ENCODE measurements at places on chromosomes 4 and X.

GRCh38 chrX:68681443-68681941 lies 34.0 kb downstream of the STARD8 start:
- no peak overlapping the region for H3K27ac ChIP-seq
- H3K27me3 ChIP-seq, result peaks cover 22% of the 10 kb centered on the region
- DNase-seq, result no peak
- no peaks in the 10 kb centered on the region for H3K4me1 ChIP-seq
- no peaks in the 10 kb centered on the region for H3K36me3 ChIP-seq

- no peaks in the 10 kb centered on the region for H3K36me3 ChIP-seq
- no peaks in the 10 kb centered on the region for H3K4me1 ChIP-seq
- H3K27ac ChIP-seq, result no peak overlapping the region
- peaks cover 44% of the 10 kb centered on the region for H3K27me3 ChIP-seq
Measured at GRCh38 chrX:101956556-101956955, 24.7 kb upstream of the ZMAT1 start.

DNA sequence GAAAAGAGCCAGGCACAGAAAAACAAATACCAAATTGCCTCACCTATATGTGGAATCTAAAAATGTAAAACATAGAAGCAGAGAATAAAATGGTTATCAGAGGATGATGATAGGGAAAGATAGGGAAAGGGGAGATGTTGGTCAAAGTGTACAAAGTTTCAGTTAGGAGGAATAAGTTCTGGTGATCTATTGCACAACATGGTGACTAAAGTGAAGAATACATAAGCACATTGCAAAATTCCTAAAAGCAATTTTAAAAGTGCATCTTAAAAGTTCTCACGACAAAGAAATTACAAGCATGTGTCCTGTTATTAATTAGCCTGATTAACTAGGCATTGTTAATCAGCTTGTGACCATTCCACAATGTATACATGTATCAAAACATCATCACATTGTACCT lies 136.0 kb downstream of the GABRG1 start:
- H3K27me3 ChIP-seq, result no peaks in the 10 kb centered on the region
- H3K27ac ChIP-seq, result no peak overlapping the region
- DNase-seq, result no peak
- no peaks in the 10 kb centered on the region for H3K4me1 ChIP-seq
- H3K36me3 ChIP-seq, result no peaks in the 10 kb centered on the region

DNA sequence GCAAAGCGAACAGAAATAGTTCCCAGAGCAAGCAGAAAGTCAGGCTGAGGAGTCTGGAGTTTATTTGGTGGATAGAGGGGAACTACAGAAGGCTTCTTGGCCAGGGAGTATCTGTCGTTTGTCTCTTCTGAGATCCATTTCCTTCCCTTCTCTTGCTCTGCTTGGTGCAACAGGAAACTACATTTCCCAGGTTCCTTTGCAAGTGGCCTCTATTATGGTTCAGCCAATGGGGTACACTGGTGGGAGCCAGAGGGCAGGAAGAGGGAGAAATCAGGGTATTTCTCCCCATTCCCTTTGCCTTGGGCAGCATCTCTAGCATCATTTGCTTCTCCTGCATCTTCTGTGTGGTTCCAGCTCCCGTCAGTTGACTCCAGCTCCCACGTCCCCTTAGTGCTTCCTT lies 142.1 kb downstream of the BCOR start:
- no peak for DNase-seq
- peaks cover 4% of the 10 kb centered on the region for H3K4me1 ChIP-seq
- no peaks in the 10 kb centered on the region for H3K27me3 ChIP-seq
- H3K36me3 ChIP-seq, result no peaks in the 10 kb centered on the region
- no peak overlapping the region for H3K27ac ChIP-seq
- H3K4me3 ChIP-seq, result no peak overlapping the region

- no peaks in the 10 kb centered on the region for H3K36me3 ChIP-seq
- no peaks in the 10 kb centered on the region for H3K27me3 ChIP-seq
- no peak overlapping the region for H3K4me3 ChIP-seq
- DNase-seq, result no peak
Measured at GRCh38 chr4:85728464-85728863, 253.5 kb downstream of the ARHGAP24 start.

DNA sequence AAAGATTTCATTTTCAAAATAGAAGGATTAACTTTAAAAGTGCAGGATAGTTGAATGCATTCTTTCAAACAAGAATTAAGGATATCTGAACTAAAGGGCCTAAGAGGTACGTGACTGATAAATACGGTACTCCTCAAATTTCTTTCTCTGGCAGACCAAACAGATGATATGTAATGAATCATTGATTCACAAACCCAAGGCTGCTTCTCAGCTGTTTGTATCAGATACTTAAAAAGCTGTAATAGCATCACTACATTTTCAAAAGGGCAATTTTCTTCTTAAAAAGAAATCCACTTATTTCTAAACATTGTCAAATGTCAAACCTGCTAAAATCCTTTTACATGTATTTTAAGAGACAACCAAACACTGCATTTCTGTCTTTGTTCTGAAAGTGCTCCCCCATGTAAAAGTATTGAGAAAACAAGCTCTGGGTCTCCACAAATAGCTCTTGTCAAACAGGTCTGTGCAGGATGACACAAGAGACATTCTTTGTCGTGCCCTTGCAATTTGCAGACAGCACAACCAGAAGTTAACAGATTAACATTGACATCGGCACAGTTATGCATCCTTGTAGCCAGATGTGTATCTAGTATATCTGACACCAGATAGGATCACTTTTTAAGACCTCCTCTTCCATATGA lies 82.0 kb downstream of the MANBA start:
- no peaks in the 10 kb centered on the region for H3K36me3 ChIP-seq
- H3K4me1 ChIP-seq, result no peaks in the 10 kb centered on the region
- H3K4me3 ChIP-seq, result no peak overlapping the region
- no peaks in the 10 kb centered on the region for H3K27me3 ChIP-seq
- no peak for DNase-seq
- H3K27ac ChIP-seq, result no peak overlapping the region

- H3K27me3 ChIP-seq, result no peaks in the 10 kb centered on the region
- no peak for DNase-seq
- H3K4me3 ChIP-seq, result no peak overlapping the region
- no peaks in the 10 kb centered on the region for H3K4me1 ChIP-seq
- no peak overlapping the region for H3K27ac ChIP-seq
Measured at GRCh38 chrX:84133023-84133422, 55.0 kb downstream of the RPS6KA6 start.

- H3K36me3 ChIP-seq, result no peaks in the 10 kb centered on the region
- no peaks in the 10 kb centered on the region for H3K4me1 ChIP-seq
Measured at GRCh38 chr4:36844448-36844847, 400.1 kb upstream of the NWD2 start.

GRCh38 chr4:87151730-87152129 lies 68.7 kb downstream of the KLHL8 start:
- no peak for DNase-seq
- no peaks in the 10 kb centered on the region for H3K27me3 ChIP-seq
- H3K4me3 ChIP-seq, result no peak overlapping the region
- H3K4me1 ChIP-seq, result no peaks in the 10 kb centered on the region
- peaks cover 8% of the 10 kb centered on the region for H3K36me3 ChIP-seq

DNA sequence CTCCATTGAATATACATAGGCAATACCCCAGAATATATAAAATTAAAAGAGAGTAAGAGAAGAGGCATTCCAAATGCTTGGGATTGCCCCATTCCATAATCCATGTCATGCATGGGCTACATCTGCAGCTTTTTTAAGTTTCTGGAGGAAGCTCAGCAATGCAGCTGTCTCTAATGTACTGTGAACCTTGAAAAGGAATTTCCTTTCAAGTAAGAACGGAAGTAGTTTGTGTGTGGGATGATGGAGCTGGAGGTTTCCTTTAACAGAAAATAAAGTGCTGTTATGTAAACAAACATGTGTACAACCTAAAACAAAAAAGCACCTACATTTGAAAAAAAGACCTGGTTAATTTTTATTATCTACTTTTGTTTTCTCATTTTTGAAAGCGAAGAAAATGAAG lies 303.5 kb downstream of the BMPR1B start:
- H3K4me1 ChIP-seq, result no peaks in the 10 kb centered on the region
- H3K4me3 ChIP-seq, result no peak overlapping the region
- no peak for DNase-seq
- H3K27me3 ChIP-seq, result no peaks in the 10 kb centered on the region

GRCh38 chr4:726838-727237 lies 21.2 kb downstream of the PCGF3 start:
- H3K4me1 ChIP-seq, result peaks cover 19% of the 10 kb centered on the region
- no peak for DNase-seq
- H3K4me3 ChIP-seq, result no peak overlapping the region
- peaks cover 25% of the 10 kb centered on the region for H3K36me3 ChIP-seq
- H3K27ac ChIP-seq, result peak overlapping the region; percentile 72
- H3K27me3 ChIP-seq, result no peaks in the 10 kb centered on the region

DNA sequence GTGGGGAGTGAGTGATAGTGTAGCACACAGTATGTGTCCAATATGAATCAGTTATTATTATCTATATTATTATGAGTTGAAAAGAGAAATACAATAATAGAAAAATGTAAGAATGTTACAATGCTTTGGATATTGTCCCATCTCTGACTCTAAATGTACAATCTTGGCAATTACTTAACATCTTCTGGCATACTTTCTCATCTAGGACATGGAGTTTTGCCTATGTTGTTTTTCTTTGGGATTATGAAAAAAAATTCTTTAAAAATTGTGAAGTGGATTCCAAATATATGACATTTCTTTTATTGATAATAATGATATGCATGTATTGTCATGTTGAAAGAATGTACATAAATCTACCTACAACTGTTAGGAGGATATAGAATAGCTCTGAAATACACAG lies 84.1 kb downstream of the TBCK start:
- peaks cover 41% of the 10 kb centered on the region for H3K36me3 ChIP-seq
- no peaks in the 10 kb centered on the region for H3K27me3 ChIP-seq
- no peak for DNase-seq
- no peak overlapping the region for H3K27ac ChIP-seq
- H3K4me3 ChIP-seq, result no peak overlapping the region
- H3K4me1 ChIP-seq, result no peaks in the 10 kb centered on the region

GRCh38 chr4:56253666-56254305 lies 133.5 kb downstream of the AASDH start:
- H3K27ac ChIP-seq, result no peak overlapping the region
- no peak overlapping the region for H3K4me3 ChIP-seq
- H3K27me3 ChIP-seq, result peaks cover 24% of the 10 kb centered on the region
- H3K4me1 ChIP-seq, result no peaks in the 10 kb centered on the region

DNA sequence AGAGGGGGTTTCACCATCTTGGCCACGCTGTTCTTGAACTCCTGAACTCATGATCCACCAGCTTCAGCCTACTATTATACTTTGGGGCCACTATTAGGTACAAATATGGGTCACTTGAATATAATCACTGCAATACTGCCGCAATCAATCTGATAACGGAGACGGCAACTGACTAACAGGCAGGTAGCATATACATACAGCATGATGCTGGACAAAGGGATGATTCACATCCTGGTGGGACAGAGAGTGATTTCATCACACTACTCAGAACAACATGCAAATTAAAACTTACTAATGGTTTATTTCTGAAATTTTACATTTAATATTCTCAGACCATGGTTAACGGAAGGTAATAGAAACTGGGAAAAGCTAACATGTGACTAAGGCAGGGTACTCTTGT lies 10.9 kb downstream of the LRBA start:
- H3K4me1 ChIP-seq, result peaks cover 24% of the 10 kb centered on the region
- H3K27ac ChIP-seq, result no peak overlapping the region
- H3K4me3 ChIP-seq, result no peak overlapping the region
- H3K36me3 ChIP-seq, result peaks cover 24% of the 10 kb centered on the region

Measured in effector memory CD8-positive, alpha-beta T cell (primary cell).